ENCODE measurements at places on chromosomes 12 and 14.

DNA sequence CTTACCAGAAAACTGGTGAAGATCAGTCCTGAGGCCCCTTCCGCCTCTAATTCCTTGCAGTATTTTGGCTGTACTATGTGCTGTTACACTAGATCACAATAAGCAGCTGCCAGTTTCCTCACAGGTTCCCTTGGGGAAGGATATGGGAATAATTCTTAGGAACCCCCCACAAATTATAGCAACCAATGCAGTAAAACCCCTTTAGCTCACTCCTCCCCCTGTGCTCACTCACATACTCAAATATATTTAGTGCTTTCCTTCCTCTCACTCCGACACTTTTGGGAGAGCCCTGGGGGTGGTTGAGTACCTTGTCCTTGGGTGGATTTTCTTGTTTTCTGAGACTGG lies 162.7 kb downstream of the ETV6 start:
- no peak for DNase-seq

DNA sequence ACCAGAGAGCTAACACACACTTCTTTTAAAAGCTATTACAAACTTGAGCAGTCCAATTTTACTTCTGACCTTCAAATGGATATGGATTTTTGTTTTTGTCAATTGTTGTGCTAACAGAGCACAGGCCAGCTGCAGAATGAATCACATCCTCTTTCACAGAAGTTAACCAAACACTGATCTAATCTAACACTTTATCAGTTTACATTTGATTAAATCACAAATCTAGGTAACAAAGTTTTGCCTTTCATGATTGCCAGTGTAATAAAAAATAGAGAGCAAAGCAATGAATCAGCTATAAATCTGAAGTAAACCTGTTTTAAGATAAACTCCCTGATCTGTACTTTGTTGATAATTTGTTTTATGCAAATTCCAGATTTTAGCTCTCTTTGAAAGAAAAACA lies 273.1 kb upstream of the RGS6 start:
- DNase-seq = no peak

DNA sequence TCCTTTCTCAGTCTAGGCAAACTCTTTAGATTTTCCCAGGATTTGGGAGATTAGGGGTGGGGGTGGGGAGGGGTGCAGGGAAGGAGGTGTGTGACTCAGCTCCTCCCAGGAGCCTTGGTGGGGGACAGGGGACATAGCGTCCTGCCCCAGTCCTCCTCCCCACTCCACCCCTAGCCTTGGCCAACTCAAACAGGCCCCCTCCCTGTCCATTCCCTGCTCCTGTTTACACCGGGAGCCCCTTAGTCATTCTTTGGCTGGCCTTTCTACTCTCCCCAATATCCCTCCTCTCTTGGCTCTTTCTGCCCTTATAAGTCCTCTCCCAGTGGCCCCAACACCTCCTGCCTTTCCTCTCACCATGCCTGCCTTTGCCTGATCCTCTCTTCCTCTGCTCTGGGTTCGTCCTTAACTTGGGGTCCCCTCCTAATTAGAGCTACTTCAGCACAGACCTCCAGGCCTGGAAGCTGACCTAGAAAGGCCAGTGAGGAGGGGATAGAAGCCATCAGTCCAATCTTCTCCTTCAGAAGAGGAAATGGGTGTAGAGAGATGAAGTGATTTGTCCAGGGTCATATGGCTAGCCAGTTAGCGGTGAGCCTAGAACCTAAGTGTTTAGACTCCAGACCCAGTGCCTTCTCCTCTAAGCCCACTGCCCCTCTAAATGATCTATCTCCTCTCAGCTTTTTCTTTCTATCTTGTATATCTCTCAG lies 2.3 kb upstream of the ITGA5 start:
- no peak for DNase-seq

GRCh38 chr12:1222858-1223639 lies 232.0 kb downstream of the ERC1 start:
- DNase-seq = no peak

Measured in midbrain (tissue), 1 donor.